ENCODE measurements at places on chromosomes 3 and 15.

DNA sequence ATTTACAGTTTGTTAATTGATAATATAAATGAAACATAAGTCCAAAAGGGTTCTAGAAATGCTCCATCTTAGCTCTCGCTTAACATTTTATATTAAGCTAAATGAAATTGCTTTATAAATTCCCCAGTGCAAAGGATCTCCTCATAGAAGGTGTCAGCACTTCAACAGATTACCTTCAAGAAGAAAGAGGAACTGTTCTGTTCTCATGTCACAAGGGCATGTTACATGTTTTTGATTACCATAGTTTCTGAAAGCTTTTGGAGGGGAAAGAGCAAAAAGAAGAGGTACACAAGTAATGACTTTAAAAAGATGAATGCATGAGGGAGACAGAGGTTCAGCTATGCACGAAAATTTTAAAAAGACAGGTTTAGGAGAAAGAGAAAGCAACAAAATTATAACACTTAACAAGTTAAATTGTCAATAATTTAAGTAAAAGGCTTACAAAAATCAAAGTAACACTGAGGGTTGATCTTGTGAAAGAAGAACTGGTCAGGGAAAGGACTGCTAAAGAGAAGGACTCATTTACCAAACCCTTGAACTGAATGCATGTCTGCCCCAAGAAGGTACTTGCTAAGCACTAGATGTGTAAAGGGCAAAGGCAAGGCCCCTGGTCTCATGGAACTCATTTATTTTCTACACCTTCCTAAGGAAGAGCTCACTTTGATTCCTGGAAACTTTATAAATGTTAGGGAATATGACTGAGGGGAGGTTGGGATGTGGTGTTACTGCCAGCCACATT is 45.1 kb downstream of the CCDC191 start:
- no peak for DNase-seq

DNA sequence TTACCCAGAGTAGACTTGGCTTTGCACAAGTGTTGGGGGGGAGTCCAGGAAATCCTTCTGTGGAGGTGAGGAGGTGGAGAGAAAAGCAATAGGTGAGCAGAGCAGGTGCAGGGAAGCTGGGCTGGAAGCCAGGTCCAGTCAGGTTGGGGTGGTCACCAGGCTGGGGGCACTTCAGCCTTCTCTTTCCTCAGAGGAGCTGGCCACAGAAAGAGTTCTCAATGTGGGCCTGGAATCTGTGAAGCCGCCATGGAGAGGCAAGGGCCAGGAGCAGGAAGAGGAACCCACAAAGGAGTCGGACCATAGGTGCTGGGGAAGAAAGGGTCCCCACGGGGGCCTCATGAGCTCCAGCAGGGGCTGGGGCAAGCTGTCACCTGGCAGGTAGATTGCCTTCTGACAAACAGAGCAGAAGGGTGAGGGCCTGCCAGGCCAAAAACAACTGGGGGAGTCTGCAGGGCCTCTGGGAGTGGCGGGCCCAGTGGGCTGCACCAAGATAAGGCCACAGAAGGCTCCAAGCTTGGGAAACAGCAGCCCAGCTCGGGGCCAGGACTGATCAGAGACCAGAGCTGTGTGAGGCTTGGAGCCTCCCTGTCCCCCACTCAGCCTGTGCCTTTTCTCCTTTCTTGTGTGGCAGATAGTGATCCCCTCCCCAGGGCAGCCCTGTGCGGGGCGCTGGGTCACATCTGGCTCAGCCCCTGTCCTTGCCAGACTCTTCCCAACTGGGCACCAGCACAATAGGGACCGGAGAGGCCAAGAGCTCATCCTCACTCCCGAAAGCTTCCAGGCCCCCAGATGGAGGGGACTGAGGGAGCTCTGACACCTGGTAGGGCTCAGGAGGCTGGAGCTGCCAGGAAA is 53.0 kb upstream of the FGD5 start:
- no peak for DNase-seq

GRCh38 chr3:59609657-59610348 is 560.0 kb upstream of the CFAP20DC start:
- DNase-seq, result no peak

- no peak for DNase-seq
Measured at GRCh38 chr15:43943511-43943910, 116.7 kb downstream of the WDR76 start.

DNA sequence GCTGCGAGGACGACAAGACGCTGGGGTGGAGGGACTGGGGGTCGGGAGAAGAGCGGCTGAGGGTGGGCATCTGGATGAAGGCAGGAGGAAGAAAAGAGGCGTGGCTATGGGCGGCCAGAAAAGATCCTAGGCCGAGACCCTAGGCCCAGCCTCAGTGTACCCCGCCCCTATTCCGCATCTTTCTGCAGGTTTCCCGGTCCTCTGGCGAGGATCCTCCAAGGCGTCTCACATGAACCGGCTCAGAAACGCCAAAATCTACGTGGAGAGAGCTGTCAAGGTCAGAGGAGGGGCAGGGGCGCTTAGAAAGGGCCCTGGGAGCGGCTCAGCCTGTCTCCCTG is 340 bp downstream of the TTLL3 start:
- DNase-seq, result no peak

Measured in stimulated activated CD8-positive, alpha-beta memory T cell treated with anti-CD3 and anti-CD28 coated beads, Interleukin-12 subunit alpha, Interleukin-12 subunit beta, amount 100 ng/mL, for 4 hours (primary cell).